ENCODE measurements at places on chromosomes 16 and 17.

- peak; percentile 53 for DNase-seq
Measured at GRCh38 chr16:27374804-27375425, 27.1 kb upstream of the IL21R start.

- DNase-seq = no peak
Measured at GRCh38 chr16:20387978-20388377, 16.6 kb downstream of the PDILT start.

- DNase-seq = no peak
Measured at GRCh38 chr17:9178319-9178718, 157.0 kb downstream of the NTN1 start.

GRCh38 chr17:19237389-19238166 lies 412 bp downstream of the EPN2 start:
- no peak for DNase-seq

DNA sequence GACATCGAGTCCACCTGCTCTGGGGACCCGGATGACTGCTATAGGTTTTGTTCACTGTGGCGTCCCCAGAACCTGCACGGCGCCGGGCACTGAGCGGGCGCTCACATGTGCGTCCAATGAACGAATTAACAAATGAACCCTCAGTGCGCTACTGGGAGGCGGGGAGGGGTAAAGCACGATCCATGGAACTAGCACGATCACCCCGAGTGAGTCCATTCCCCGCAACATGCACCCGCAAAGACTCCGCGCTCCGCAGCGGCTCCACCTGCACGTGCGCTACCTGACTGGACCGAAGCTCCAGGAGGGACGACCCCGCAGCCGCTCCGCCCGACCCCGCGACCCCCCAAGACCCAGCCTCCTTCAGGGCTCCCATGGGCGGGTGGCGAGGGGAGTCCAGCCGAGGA lies 491 bp downstream of the TRAP1 start:
- DNase-seq = no peak

DNA sequence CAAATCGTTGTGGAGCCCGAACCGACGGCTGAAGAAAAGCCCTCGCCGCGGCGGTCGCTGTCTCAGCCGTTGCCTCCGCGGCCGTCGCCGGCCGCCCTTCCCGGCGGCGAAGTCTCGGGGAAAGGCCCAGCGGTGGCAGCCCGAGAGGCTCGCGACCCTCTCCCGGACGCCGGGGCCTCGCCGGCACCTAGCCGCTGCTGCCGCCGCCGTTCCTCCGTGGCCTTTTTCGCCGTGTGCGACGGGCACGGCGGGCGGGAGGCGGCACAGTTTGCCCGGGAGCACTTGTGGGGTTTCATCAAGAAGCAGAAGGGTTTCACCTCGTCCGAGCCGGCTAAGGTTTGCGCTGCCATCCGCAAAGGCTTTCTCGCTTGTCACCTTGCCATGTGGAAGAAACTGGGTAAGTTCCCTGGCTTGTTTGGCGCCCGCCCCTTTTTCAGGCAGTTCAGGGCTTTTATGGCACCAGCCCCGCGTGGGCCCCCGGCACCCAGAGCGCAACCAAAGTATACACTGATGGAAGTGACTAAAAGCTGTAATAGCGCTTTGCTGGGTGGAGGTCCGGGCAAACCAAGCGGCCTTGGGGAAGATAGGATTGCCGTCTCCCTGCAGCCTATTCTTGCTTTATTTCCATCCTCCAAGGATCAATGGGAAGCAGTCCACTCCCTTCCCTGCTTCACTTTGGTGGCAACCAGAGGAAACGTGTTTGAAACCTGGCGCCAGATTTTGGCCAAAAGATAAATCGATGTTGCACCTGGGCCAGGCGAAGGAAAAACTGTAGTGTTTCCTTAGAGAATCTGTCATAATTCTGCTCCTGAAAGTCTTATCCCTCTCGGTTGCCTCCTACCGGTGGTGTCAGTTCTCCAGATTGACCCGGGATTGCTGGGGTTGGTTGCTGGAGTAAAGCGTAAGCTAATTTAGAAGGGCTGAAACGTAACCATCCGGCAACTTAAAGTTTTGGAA lies 775 bp downstream of the PPM1D start:
- DNase-seq = peak; percentile 64

DNA sequence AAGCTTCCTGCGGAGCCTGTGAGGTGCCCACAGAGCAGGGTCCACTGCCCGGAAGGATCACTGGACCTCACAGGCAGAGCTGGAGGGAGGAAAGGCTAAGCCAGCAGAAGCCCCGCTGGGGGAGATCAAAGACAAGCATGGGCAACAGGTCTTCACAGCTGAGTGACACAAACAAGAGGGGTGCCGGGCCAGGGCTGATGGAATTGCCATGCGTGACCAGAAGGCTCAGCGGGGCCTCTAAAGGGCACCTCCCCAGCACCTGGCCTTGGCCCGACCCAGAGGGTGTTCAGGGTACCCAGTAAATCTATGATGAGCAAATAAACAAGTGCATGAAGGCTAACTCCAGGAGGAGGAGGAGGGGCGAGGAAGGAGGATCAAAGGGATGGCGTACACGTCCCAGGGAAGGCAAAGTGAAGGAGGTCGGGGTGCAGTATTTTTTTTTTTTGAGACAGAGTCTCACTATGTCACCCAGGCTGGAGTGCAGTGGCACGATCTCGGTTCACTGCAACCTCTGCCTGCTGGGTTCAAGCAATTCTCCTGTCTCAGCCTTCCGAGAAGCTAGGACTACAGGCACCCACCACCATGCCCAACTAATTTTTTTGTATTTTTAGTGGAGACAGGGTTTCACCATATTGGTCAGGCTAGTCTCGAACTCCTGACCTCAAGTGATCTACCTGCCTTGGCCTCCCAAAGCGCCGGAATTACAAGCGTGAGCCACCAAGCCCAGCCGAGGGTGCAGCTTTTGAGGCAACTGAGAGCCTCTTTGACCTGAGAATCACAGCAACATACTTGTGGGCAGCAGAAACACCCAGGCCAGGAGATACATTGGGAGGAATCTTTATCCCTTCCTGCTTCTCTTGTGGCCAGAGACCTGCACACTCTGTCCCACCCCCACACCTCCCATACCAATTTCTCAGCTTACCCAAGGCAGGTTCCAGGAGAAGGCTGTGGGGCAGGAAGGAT lies 16.1 kb upstream of the EXOC7 start:
- no peak for DNase-seq

- no peak for DNase-seq
Measured at GRCh38 chr16:74633686-74634085, 26.8 kb upstream of the GLG1 start.

DNA sequence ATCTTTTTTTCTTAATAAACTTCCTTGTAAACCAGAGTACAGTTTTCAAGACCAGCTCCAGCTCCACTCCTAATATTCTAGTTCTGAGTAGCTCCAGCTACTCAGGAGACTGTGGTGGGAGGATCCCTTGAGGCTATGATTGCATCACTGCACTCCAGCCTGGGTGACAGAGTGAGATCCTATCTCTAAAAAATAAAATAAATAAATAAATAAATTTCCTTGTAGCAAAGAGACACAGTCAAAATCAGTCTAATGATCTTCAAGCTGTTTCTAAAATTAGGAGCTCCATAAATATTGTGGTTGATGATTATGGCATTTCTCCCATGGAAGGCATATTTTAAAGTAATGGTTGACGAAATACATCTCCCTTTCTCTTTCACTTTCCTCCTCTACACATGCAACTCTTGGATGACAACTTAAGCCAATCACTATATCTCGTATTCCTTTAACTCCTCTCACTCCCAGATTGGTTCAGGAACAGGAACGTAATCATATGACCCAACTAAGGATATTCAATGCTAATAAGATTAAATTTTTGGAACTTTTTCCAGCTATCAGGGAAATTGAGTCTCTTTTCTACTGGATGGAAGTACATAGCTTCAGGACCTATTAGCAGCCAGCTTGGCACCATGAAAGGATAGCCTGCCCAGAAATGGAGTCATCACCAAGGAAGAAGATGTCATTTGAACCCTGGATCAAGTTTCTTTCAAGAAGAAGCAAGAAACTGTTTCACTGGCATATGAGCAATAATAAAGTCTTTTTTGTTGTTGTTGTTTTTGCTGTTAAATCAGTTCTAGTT lies 42.1 kb upstream of the TAOK1 start:
- DNase-seq = peak; percentile 4

- DNase-seq = no peak
Measured at GRCh38 chr17:65158041-65158440, 20.9 kb downstream of the RGS9 start.

- DNase-seq = no peak
Measured at GRCh38 chr16:30010844-30011713, at the start of gene DOC2A. Gene DOC2A, minus strand, starts transcription at chr16:30011027. Its CDS starts 805 bp downstream, at chr16:30010222.

DNA sequence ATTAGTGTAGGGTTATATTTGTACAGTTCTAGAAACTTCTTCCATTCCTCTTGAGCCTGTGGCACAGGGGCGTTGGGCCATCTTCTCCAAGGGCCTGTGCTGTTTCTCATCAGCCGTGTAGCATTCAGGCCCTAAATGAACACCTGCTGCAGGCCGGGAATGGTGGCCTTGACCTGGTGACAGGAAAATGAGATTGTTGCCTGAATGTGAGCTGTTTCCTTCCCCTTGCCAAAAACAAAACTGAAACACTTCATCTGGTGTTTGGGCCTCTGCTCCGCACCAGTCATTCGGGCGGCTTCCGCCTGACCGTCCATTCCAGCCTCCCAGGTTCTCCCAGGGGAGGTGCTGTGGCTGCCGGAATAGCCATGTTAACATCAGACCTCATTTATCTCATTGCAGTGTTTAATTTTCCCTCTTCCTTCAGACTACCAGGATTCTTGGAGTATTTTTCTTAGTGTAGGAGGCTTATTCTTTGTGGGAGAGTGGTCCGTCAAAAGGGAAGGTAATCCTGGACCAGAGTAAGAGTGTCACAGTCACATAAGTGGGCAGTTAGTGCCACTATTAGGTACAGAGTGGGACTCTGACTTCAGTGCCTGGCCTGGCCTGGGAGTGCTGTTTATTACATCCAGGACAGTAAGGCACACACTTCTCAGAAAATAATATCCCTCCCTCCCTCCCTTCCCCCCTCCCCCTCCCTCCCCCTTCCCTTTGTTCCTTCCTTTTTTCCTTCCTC lies 61.9 kb downstream of the WWP2 start:
- no peak for DNase-seq

- no peak for DNase-seq
Measured at GRCh38 chr17:42562388-42563142, 617 bp downstream of the COASY start.

GRCh38 chr16:14324581-14324980 lies 253.5 kb downstream of the MRTFB start:
- DNase-seq = peak; percentile 56

- DNase-seq = no peak
Measured at GRCh38 chr17:76840884-76841775, 27.1 kb upstream of the MGAT5B start.

GRCh38 chr16:87229230-87230188 lies 87.7 kb downstream of the C16orf95 start:
- no peak for DNase-seq

GRCh38 chr16:1310832-1311200 lies 1.4 kb downstream of the UBE2I start:
- DNase-seq = no peak

DNA sequence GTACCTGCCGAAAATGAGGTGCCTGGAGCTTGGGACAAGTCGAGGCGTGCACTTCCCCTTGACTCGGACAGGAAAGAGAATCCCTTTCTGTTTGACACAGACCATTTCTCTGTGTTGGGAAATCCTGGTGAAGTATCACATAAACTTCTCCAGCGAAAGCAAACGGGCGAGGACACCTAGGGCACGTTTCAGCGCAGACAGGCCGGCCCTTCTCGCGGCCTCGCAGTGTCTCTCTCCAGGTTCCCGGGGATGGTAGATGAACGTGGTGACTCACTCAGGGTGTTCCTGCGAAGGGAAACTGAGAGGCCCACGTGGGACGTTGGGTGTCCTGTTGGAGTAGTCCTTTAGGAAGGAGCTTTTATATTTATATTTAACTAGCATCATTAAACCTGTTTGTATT lies 36.3 kb upstream of the ZNF750 start:
- DNase-seq = no peak

GRCh38 chr16:74939688-74940087 lies 45.2 kb downstream of the WDR59 start:
- DNase-seq = no peak

DNA sequence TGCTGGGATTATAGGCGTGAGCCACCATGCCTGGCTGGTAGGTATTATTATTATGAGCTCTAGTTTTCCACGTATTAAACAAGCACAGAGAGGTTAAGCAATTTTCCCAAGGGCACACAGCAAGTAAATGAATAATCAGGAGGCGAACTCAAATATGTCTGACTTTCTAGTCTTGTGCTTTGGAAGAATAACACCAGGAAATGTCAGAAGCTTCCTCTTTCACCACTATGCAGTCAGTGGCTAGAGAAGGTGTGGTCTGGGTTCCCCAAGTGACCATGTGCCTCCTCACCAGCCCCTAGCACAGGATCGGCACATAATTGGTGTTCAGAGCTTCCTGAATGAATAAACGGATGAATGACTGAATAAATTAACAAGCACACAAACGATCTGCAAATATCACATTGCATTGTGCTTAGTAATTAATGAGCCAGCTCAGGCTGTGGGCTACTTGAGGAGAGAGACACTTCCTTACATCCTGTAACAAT lies 21.6 kb upstream of the SCNN1B start:
- no peak for DNase-seq

DNA sequence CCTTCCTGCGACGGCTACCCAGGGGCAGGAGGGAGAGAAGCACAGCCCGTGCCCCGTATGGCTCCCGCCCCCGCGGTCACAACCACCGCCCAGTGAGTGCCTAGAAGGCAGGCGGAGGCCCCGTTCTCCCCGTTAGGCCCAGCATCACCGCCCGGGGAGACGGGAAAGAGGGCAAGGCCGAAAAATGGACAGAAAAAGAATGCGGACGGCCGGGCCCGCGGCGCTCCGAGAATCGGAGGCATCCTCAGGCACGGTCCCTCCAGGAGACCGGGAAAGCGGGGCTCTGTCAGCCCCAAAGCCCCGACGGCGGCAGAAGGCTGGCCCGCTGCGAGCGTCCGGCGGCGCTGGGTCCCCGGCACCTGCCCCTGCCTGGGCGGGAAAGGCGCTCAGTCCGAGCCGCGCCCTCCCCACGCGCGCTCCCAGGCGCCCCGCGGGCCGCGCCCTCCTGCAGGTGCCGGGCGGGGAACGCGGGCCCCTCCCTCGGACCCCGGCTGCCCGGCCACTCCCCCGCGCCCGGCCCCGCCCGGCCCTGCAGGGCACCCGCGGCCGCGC lies 407 bp downstream of the MCRIP1 start:
- DNase-seq = no peak

DNA sequence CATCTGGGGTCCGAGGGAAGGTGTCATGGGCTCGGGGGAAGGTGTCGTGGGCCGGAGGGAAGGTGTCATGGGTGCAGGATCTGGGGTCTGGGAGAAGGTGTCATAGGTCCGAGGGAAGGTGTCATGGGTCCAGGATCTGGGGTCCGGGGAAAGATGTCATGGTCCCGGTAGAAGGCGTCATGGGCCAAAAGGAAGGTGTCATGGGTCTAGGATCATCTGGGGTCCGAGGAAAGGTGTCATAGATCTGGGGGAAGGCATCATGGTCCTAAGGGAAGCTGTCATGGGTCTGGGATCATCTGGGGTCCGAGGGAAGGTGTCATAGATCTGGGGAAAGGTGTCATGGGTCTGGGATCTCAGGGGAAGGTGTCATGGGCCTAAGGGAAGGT lies 942 bp downstream of the RAB40C start:
- DNase-seq = no peak

- DNase-seq = no peak
Measured at GRCh38 chr17:74861662-74862107, 2.0 kb upstream of the GRIN2C start.
